Stomach (tissue), 19 donors: ENCODE measurements at places on chromosomes 3 and 15. TPM values are rescaled to one million over a fixed set of nuclear protein-coding genes. Genes with fewer than 3 reads are reported as not detected.
A peak's percentile ranks its signal among the peaks of the same experiment; 100 is the strongest.

Gene SEC22A
- total RNA-seq: not detected

Gene LRRC49
- total RNA-seq: 1.2 TPM

Gene SPTBN5
- total RNA-seq: not detected

Gene WDR93
- total RNA-seq: not detected

Gene MAGEL2
- 1.4 TPM for total RNA-seq

DNA sequence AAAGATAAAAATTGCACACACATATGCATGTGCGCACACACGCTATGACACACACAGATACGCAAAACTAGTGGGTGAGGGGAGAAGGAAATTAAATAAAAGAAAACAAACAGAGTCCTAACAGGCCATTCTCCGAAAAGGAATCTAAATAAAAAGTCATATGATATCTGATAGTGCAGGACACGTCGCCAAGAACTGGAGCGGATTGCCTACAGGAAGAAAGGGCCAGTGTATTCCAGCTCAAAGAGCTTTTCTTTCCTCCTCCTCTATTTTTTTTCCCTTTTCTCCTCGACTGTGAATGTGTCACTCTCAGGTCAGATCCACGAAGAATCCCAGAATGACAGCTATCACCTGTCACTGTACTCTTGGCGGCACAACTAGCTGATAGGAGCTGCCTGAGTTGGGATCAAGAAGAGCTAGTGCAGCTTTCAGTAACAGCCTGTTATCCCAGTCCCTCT, 157.8 kb downstream of the TIGIT start:
- H3K4me3 ChIP-seq: peak overlapping the region; percentile 8
- no peaks in the 10 kb centered on the region for H3K27me3 ChIP-seq
- H3K27ac ChIP-seq: peak overlapping the region; percentile 71
- H3K4me1 ChIP-seq: peaks cover 7% of the 10 kb centered on the region
- no peaks in the 10 kb centered on the region for H3K36me3 ChIP-seq

- peaks cover 5% of the 10 kb centered on the region for H3K4me1 ChIP-seq
- no peak overlapping the region for H3K4me3 ChIP-seq
- peaks cover 5% of the 10 kb centered on the region for H3K27me3 ChIP-seq
- no peak overlapping the region for H3K27ac ChIP-seq
Measured at GRCh38 chr15:78396976-78397375, 41.0 kb upstream of the IREB2 start.

DNA sequence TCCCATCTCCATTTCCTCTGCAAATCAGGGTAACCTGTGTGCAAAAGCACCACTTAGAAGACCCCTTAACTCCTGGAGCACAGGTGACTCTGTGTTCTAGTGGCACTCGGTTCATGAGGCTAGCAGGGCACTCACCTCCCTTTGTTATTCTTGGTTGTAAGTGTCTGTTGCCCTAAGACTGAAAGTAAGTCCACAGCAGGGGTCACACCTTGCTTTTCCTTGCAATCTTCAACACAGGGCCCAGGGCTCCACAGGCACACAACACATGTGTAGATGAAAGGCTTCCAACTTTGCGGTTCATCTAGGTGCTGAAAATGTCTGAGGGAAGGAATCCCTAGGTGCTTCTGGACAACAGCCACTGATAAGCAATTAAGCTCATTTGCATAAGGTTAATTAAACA, 2.9 kb downstream of the RNU6-1 start:
- peaks cover 58% of the 10 kb centered on the region for H3K4me1 ChIP-seq
- H3K36me3 ChIP-seq: no peaks in the 10 kb centered on the region
- no peak for DNase-seq

DNA sequence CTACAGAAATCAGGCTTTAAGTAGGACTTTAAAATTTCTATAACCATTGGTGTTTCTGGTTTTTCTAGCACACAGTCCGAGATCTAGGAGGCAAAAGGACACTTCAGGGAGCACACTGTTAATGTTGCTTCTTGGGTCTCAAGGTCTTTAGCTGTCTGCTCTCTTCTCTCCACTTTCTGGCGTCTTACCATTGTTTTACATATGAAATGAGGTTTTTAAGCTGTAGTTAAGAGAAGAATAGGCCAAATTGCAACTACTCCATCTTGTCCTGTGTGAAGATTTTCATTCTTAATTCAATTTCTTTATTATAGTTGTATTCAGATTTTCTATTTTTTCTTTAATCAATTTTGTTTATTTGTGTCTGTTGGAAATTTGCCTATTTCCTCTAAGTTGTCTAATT, 151.4 kb downstream of the WNT7A start:
- H3K36me3 ChIP-seq: no peaks in the 10 kb centered on the region
- H3K27me3 ChIP-seq: no peaks in the 10 kb centered on the region
- H3K4me3 ChIP-seq: no peak overlapping the region
- H3K4me1 ChIP-seq: no peaks in the 10 kb centered on the region

GRCh38 chr3:129794311-129795185, 99.0 kb downstream of the TMCC1 start:
- peak overlapping the region; percentile 56 for H3K27ac ChIP-seq
- H3K4me3 ChIP-seq: peak overlapping the region; percentile 24
- H3K36me3 ChIP-seq: no peaks in the 10 kb centered on the region
- peaks cover 20% of the 10 kb centered on the region for H3K4me1 ChIP-seq
- H3K27me3 ChIP-seq: no peaks in the 10 kb centered on the region

GRCh38 chr3:187367561-187368103, 553 bp upstream of the RTP4 start:
- no peak for DNase-seq
- H3K4me3 ChIP-seq: peak overlapping the region; percentile 54
- H3K4me1 ChIP-seq: peaks cover 6% of the 10 kb centered on the region
- H3K27me3 ChIP-seq: no peaks in the 10 kb centered on the region
- H3K36me3 ChIP-seq: peaks cover 19% of the 10 kb centered on the region

GRCh38 chr3:148792516-148792915, 35.1 kb upstream of the CPB1 start:
- DNase-seq: no peak
- no peaks in the 10 kb centered on the region for H3K4me1 ChIP-seq
- H3K36me3 ChIP-seq: no peaks in the 10 kb centered on the region

DNA sequence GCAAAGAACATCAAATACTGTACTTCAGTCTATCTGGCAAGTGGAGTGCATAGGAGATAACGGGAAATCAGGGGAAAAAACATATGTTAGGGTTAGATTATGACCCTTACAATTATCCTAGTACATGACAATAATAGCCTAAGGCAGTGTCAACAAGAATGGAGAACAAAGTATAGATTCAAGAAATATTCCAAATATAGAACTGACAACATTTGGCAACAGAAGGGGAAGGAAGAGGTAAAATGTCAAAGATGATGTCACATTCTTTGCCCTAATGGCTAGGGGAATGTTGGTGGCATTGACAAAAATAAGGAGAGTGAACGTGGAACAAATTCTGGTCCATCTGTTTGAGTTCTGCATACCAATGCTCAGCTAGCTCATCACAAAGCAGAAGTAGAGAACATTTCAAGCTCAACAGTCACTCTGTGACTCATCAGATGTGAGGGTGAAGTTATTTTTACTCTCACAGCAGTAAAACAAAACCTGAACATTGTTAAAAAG, 15.5 kb upstream of the ATP8B4 start:
- H3K36me3 ChIP-seq: no peaks in the 10 kb centered on the region
- H3K4me3 ChIP-seq: no peak overlapping the region
- DNase-seq: peak; percentile 45
- H3K4me1 ChIP-seq: no peaks in the 10 kb centered on the region
- H3K27me3 ChIP-seq: no peaks in the 10 kb centered on the region

GRCh38 chr15:75061272-75061671, 37.9 kb downstream of the PPCDC start:
- H3K36me3 ChIP-seq: no peaks in the 10 kb centered on the region
- no peak overlapping the region for H3K27ac ChIP-seq
- no peak for DNase-seq
- no peaks in the 10 kb centered on the region for H3K27me3 ChIP-seq
- peaks cover 8% of the 10 kb centered on the region for H3K4me1 ChIP-seq

DNA sequence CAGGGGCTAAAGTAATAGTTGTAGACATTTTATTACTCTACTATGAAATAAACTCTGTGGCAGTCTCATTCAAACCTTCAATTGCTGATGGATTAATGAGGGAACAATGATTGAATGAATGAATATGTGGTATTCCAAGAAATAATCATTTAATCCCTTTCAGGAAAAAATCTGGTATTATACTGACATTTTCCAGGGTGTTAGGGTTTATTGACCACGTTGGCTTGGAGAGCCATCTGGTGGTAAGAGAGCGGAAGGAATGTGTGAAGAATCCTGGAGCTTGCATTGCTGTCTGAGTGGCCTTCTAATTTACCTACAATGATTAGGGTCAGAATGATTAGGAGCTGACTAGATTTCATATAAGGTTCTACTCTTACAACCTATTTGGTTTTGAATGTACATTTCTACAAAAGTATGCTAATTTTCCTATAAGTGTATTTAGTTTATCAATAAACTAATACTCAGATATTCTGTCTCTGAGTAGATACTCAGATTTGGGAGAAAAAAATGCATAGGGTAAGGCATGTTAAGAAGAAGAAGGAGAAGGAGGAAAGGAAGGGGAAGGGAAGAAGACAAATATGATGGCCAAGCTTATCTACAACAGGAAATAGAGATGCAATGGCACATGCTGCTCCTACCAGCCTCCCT, 249.9 kb downstream of the ROBO1 start:
- peak; percentile 63 for DNase-seq
- no peak overlapping the region for H3K4me3 ChIP-seq
- no peaks in the 10 kb centered on the region for H3K27me3 ChIP-seq
- no peaks in the 10 kb centered on the region for H3K4me1 ChIP-seq
- H3K27ac ChIP-seq: no peak overlapping the region

DNA sequence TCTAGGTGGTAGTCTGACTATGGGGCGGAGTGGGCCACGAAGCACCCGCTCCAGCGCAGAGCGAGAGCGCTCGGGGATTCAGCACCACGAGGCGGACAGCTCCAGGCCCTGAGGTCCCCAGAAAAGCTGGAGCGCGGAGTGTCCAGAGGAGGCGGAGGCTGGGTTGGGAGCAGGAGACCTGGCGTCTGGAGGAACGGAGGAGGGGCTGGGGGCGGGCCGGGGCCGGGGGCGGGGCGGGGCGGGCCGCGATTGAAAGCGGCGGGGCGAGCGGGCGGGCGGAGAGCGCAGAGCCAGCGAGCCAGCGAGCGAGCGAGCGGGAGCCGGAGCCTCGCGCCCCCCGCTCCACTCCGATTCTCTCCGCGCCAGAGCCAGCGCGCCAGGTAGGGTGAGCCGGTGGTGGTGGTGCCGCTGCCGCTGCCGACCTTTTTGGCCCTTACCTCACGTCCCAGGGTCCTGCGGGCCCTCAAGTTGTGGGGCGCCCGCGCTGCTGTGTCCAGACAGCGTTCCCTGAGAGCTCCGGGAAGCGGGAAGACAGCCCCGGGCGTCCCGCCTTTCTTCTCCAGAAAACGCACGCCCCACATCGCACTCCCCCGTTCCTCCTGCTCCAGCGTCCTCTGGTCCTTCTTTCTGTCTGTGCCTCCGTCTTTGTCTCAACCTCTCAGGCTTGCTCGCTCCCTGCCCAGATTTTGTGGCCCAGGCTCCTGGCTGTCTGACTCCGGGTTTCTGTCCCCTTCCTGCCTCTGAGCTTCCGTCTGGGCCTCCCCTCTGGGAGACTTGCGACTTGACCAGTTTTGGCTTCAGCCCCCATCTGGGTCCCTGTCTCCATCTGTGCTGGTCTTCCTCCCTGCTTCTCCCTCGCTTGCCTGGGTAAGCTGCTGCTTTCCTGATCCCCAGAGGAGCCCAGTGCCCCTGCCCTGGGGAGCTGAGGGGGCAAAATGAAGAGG, at the start of gene GRM2:
GRM2 (plus strand) TSS at position 281 of the 944 bp plus-strand sequence. CDS start 1,916 bp downstream, outside the sequence.
- peaks cover 22% of the 10 kb centered on the region for H3K36me3 ChIP-seq
- peak within 1 kb of the TSS; percentile 42 for H3K4me3 ChIP-seq
- no peaks in the 10 kb centered on the region for H3K27me3 ChIP-seq
- no peak within 1 kb of the TSS for H3K27ac ChIP-seq

- no peaks in the 10 kb centered on the region for H3K36me3 ChIP-seq
- H3K27me3 ChIP-seq: no peaks in the 10 kb centered on the region
- DNase-seq: no peak
- no peak overlapping the region for H3K4me3 ChIP-seq
- H3K4me1 ChIP-seq: no peaks in the 10 kb centered on the region
- no peak overlapping the region for H3K27ac ChIP-seq
Measured at GRCh38 chr3:18245721-18246120, 179.4 kb downstream of the SATB1 start.

GRCh38 chr3:37862903-37863815, 1.5 kb downstream of the CTDSPL start:
- H3K36me3 ChIP-seq: no peaks in the 10 kb centered on the region
- peaks cover 70% of the 10 kb centered on the region for H3K4me1 ChIP-seq
- peak overlapping the region; percentile 89 for H3K27ac ChIP-seq
- peak; percentile 61 for DNase-seq

DNA sequence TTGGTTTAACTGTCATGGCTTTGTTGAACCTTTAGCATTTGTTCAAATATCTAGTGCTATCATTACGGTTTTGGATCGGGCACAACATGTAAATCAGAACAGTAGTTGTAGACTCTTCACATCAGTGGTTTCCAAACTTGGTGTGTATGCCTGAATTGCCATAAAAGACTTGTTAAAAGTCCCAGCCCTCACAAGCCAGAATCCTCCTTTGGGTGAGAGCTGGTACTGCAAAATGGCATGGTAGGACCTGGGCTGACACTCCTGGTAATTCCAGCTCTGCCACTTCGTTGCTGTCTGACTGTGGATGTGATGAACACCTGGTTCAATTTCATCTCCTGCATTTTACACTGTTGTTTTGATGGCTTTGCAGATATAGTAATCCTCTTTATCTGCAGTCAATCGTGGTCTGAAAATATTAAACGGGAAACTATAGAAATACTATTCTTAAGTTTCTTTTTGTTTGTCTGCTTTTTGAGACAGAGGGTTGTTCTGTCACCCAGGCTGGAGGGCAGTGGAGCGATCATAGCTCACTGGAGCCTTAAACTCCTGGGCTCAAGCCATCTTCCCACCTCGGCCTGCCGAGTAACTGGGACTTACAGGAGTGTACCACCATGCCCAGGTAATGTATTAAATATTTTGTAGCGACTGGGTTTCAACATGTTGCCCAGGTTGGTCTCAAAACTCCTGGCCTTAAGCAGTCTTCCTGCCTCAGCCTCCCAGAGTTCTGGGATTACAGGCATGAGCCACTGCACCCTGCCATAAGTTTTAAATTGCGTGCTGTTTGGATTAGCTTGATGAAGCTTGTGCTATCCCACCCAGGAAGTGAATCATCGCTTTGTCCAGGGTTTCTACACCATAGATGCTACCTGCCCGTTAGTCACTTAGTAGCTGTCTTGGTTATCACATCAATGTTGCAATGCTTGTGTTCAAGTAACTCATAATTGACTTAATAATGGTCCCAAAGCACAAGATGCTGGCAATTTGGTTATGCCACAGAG, 61.6 kb downstream of the RAB7A start:
- DNase-seq: no peak
- peaks cover 91% of the 10 kb centered on the region for H3K4me1 ChIP-seq
- H3K4me3 ChIP-seq: no peak overlapping the region

DNA sequence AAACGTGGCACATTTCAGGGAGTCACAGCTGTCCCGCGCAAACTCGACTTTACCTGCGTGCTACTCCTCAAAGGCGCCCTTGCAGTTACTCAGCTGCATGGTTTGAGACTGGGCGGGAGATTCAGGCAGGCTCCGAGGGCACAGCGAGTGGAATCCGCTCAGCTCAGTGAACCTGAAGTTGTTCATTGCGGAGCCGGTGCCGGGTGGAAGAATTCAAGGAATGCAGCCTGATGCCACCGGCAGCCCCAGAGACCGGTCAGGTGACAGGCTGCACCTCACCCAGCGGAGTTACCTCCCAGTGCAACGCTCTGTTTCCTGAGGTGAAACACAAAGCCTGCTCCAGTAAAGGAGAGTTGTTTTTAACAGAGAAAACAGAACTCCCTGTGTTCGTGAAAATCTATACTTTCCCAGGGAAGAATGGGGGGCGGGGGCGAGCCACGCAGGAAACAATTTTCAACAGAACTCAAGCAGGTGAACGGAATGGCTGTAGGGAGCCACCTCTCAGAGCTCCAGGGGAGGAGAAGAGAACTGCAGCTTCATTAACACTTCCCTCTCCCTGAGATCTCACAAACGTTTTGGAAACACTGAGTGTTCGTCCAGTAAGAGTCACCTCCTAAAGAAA, 3.8 kb downstream of the VEPH1 start:
- DNase-seq: peak; percentile 79
- H3K4me3 ChIP-seq: peak overlapping the region; percentile 43
